ENCODE measurements at places on chromosomes 7 and 10.

DNA sequence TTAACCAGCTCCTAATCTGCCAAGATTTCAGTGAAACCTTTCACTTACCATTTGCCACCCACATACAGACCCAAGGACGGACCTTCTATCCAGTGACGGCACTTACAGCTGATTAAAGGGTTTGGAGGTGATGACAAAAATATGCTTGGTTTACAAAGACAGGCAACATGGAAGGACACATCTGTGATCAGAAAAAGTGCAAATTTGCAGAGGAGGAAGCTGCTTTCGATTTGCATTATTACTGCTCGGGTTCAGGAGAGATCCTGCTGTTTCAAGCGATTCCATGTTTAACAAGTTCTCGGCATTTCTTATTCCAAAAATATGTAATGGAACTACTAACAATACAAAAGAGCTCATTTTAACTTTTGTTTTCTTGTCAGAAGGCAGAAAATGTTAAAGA, 109.0 kb downstream of the JAZF1 start:
- no peak for ATAC-seq

GRCh38 chr10:43167498-43167889, 29.2 kb downstream of the CSGALNACT2 start:
- no peak for ATAC-seq

GRCh38 chr10:73969224-73969841, 28.6 kb upstream of the VCL start:
- no peak for ATAC-seq

DNA sequence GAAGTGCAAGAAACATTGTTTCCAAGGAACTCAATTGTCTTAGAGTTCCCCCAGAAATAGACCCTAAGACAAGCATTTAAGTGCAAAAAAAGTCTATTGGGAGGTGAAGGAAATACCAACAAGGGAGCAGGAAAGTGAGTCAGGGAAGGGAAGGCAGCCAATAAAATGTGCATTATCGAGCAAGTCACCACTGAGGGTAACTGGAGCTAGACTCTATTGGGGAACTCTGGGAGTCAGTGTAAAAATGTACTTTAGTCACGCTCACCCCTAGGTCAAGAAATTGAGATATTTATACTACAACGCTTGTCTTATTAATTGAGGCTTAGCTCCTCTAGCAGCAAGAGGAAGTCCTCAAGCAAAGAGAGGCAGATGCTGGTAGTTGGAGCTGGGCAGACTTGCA, 137.7 kb downstream of the RTKN2 start:
- ATAC-seq = no peak

DNA sequence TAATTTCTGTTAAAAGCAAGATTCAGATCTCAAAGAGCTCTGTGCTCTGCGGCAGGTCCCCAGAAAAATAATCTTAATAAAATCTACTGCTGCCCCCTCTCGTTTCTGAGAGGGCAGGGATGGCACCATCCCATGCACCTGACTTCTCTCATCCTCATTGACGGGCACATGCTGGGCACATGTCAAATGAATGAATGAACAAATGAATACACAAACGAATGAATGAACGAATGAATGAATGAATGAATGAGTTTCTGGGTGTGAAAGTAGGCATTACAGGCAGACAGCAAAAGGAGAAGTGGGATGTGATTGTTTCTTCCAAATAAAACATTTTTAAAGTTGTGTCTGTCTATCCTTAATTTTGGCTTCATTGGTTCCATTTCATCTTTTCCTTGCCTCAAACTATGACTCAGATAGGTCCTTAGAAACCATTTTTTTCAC, 398.1 kb upstream of the PRKCQ start:
- ATAC-seq = no peak

Data from gastroesophageal sphincter (tissue), 4 donors.